ENCODE measurements at places on chromosomes 5 and 9.

GRCh38 chr5:17217493-17218352, at the start of gene BASP1:
Gene BASP1, plus strand, starts transcription at chr5:17217631. Its CDS starts 57,586 bp downstream, at chr5:17275217.
- peak; percentile 81 for DNase-seq

GRCh38 chr5:30398423-30398822, 795.1 kb upstream of the CDH6 start:
- DNase-seq: no peak

- no peak for DNase-seq
Observed at GRCh38 chr5:76351577-76351976, 51.5 kb upstream of the IQGAP2 start.

DNA sequence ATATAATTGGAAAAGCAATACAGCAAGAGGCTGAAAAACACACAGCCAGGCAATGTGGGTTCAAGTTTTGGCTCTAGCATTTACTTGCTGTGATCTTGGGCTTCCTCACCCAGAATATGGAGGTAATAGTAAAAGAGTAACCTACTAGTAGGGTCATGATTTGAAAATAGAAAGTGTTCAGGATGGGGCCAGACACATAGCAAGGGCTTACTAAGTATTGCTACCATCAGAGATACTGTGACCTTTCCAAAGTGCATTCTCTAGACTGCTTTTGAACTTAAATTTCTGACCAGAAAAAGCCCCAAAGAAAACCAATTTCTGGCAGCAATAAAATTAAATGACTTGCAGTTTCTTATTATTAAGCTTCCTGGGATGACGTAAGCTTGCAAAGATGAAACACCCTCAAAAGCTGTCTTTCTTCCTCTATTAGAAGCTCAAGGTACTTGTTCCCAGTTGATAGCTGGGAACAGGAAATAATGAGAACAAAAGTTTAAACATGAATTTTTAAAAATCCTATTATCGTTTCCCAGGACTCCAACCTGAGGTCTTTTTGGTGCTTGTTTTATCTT, 20.3 kb downstream of the SLC45A2 start:
- no peak for DNase-seq

GRCh38 chr5:122053181-122054109, 24.6 kb downstream of the LOX start:
- no peak for DNase-seq

DNA sequence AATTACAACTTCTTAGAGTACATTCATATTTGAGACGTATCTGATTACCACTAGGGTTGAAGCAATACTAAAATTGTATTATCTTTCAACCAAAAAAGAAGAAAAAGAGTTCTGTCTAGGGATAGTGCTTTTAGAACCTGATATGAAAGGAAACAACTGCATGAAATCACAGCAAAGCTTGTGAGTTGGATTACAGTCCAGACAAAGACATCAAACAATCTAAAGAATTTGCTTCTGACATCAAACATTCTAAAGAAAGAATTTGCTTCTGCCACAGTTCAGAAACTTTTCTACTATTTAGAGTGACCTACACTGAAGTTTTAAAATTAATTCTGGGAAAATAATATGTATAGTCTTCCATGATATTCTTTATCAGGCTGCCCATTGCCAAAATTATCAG, 1141.1 kb upstream of the ACO1 start:
- no peak for DNase-seq

DNA sequence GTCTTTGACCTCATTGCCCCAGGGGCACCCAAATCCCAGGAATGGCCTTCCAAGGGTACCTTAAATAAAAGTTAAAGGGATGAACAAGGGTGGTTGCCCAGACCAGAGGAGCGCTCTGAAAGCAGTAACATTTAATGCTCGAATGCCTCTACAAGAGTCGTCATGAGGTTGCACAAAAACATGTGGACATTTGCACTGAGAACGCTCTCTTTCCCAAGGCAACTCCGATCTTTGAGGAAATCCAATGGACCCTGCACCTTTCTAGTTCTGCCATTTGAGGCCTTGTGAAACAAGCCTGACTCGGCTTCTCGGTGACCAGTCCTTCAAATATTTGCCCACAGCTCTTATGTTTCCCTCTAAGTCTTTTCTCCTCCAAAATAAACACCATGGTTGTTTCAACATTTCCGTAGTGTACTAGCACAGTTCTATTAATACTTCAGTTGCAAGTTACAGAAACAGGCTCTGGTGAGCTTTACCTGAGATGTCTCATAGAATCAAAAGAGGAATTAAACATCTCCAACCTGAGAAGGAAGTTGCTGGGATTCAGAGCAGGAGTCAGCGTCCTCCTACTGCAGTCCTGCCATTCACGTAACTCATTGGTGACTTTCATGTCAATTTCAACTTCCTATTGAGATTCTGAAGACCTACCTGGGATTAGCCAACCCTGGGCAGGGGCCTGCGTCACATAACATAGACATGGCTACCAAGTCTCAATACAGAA, 168.8 kb upstream of the RAI14 start:
- DNase-seq: no peak

DNA sequence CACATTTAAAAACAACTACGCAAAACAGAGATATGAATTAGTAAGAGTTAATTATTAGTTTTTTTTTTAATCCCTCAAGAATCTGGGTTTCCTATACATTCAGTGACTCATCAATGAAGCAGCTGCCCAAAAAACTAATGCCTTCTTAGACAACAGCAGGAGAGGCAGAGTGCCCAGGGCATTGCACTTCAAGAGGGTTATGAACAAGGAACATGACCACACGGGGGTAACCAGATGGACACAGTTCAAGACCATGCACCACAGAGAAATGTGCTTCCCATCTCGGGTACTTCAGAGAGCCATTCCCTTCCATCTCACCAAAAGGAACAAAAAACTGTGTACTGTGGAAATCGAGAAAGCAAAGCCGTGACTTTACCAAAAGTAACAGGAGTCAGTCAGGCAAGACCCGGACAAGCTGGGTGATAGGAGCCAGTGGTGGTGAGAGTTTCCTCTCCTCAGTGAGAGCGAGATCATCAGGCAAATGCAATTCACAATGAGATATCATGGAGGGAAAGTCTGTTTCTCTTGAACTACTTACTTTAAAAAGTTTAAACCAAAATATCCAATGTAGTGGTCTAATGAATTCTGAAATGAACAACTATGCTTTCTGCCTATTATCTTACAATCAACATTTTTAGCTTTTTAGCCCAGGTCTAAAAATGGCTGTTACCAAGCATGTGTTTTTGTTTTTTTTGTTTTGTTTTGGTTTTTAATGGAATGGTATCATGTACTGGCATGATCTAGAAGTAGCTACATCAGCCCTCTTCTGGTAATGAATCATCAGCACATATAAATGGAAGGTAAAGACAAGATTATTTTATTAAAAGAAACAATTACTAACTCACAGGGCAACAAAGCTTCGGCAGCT, 192.1 kb downstream of the TSSK1B start:
- no peak for DNase-seq

- DNase-seq: no peak
Observed at GRCh38 chr9:87676976-87677775, 48.7 kb upstream of the CTSL start.

DNA sequence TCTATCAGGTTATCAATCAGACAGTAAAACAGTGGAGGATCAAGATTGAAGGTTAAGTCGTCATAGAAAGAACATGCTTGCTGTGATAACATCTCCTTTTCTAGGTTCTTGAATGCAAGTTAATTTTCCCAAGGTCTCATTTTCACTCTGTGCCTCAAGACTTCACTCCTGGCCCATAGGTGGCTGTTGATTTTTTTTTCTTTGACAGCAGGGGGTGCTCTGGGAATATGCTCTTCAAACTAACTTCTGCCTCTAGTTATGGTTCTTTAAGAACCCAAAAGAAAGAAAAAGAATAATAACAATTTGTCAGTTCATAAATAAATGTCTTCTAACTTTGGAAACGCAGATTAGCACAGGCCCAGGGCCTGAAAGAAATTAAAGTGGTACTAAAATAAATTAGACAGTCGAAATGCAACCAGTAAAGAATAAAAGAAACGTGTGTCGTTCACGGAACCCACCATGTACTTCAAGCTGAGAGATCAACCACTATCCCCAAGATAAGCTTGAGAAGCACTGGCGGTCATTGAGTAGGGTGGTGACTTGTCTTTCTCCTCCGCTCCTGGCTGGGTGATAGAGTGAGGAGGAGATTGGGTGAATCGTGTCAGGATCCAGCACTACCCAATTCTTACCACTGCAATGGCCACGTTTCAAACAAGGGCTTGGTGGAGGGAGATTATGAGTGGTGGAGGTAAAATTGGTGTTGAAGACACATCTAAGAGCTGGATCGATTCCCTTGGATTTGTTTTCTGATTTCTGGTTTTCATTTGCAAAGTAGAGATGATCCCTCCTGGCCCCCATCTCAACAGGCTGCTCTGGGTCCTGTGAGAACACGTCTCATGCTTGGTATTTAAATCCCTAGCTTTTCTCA, 93.4 kb upstream of the IRX4 start:
- no peak for DNase-seq

GRCh38 chr5:94544031-94544650, 74.3 kb downstream of the KIAA0825 start:
- DNase-seq: no peak

DNA sequence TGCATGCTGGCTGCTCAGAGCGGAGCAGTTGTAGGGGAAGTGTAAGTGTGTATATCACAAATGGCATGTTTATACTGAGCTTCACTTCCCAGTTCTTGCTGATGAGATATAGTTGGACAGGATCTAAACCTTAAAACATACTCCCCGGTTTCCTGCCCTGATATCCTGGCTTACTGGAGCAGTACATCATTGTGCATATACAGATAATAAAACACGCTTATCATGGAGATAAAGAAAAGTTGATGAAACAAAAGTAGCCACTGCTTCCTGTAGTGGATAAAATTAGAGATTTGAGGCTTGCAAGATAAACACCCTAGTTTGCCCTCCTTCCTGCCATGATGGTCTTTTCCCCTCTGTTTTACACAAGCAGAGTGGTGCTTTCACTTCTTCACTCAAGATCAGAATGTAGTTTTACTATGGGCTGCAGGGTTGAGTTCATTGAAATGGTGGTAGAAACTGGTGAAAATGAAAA, 15.0 kb downstream of the NPR3 start:
- no peak for DNase-seq

GRCh38 chr5:8633259-8633658, 764.3 kb downstream of the MTRR start:
- DNase-seq: no peak

GRCh38 chr5:59093329-59093728, 510.5 kb downstream of the RAB3C start:
- no peak for DNase-seq

DNA sequence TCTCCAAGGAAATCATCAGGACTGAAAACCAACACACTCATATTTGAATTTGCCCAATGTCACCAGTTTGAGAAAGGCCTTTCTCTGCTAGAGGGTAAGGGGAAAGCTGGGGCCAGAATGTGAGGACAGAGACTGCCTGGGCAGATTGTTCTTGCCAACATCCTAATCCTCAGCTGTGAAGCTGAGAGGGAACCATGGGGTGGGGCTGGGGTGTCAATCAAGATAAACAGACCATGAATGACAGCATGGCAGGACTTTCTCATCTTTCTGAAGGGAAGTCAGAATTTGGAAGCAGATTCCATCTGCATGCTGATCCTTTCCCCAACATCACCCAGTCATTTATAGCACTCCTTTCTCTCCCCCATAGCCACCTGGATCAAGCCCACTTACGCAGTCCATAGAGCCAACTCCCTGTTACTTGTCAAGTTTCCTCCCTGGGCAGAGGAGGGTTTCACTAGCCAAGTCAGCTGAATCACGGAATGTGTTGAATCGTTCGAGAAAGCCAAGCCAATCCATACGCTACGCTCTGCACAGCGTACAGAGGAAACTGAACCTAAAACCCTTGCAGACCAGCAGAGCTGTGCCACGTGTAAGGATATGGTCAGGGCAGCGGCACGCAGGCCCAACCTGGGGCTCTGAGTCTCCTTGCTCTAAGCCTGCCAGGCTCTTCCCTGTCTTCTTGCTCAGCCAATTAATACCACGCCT, 14.9 kb downstream of the GLDC start:
- no peak for DNase-seq

DNA sequence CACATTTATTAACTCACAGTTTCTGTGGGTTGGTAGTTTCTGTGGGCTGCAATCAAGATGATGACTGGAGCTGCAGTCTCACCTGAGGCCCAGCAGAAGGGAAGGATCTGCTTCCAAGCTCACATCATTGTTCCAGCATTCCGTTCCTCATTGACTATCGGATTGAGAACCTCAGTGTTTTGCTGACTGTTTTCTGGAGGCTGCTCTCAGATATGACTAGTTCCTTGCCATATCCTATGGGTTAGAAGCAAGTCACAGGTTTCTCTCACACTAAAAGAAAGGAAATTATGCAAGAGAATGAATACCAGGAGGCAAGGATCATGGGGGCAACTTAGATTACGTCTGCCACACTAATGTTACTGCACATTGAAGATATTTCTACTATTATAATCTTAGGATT, 6.3 kb upstream of the ERAP1 start:
- DNase-seq: no peak

GRCh38 chr5:170178814-170179213, 54.0 kb upstream of the C5orf58 start:
- DNase-seq: no peak

GRCh38 chr5:126309860-126310259, 113.3 kb upstream of the GRAMD2B start:
- no peak for DNase-seq

GRCh38 chr5:4222821-4223220, 627.2 kb downstream of the IRX1 start:
- no peak for DNase-seq

GRCh38 chr5:94901191-94901979, 282.9 kb downstream of the SLF1 start:
- no peak for DNase-seq

- no peak for DNase-seq
Observed at GRCh38 chr5:172833372-172833685, 722 bp upstream of the ERGIC1 start.

DNA sequence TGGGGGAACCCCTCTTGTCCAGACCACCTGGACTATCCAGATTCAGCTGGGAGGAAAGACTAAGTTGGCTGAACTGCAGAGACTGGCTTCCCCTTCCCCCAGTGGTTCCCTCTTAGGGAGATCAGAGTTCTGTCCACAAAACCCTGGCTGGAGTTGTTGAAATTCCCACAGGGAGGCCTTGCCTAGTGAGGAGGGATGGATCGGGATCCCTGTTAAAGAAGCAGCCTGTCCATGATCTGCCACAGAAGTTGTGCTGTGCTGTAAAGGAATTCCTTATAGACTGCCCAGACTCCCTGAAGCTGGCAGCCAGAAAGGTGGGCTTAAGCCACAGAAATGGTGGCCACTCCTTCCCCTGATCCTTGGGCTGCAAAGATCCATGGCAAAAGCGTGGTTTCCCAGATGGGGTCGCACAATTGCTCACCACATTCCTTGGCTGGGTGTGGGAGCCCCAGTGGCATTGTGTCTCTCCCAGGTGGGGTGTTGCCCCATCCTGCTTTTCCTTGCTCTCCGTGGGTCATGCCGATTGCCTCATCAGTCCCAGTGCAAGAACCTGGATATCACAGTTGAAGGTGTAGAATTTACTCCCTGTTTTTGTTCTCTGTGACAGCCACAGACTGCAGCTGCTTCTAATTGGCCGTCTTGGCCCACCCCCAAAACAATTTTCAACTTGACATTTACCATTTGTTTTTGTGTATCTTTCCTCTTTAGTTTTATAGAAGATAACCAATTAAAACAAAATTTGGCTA, 342.4 kb downstream of the FGF10 start:
- DNase-seq: no peak

All from endothelial cell (in vitro differentiated cells).